A549 treated with CpdA at 1 μM for 4 hours (cell line): ENCODE measurements at places on chromosomes 7 and 10. TPM values are rescaled to one million over a fixed set of nuclear protein-coding genes. Genes with fewer than 3 reads are reported as not detected.

Gene TMEM225B
- total RNA-seq = 0.75 to 1.4 TPM (median 1.1 TPM) in 5 replicates

Gene AGAP9
- 7.7 to 11.5 TPM (median 9.2 TPM) in 5 replicates for total RNA-seq

Gene NCF1
- total RNA-seq = 0.08 to 0.12 TPM (median 0.10 TPM) in 4 of 5 replicates, not detected in the other

Gene TMEM229A
- not detected in 5 replicates for total RNA-seq

Gene STYXL1
- 38.4 to 42.4 TPM (median 39.6 TPM) in 5 replicates for total RNA-seq

Gene ECHDC3
- total RNA-seq = 7.3 to 10.9 TPM (median 8.5 TPM) in 5 replicates

Gene EPHB4
- total RNA-seq = 37.3 to 43.6 TPM (median 42.9 TPM) in 5 replicates

Gene KLF14
- 0.03 to 0.06 TPM (median 0.05 TPM) in 3 of 5 replicates, not detected in the others for total RNA-seq

Gene TMEM213
- not detected in 5 replicates for total RNA-seq

Gene CYP3A7
- total RNA-seq = not detected in 5 replicates

Gene NYAP1
- 0.77 to 1.3 TPM (median 1.2 TPM) in 5 replicates for total RNA-seq

Gene NUTM2B
- 0.14 to 0.38 TPM (median 0.23 TPM) in 5 replicates for total RNA-seq

Gene RSPH10B
- total RNA-seq = 0.08 to 0.33 TPM (median 0.19 TPM) in 4 of 5 replicates, not detected in the other

Gene ANXA8
- 24.8 to 35.3 TPM (median 28.1 TPM) in 5 replicates for total RNA-seq

Gene PRKG1
- total RNA-seq = not detected in 5 replicates

Gene STAMBPL1
- total RNA-seq = 33.9 to 37.1 TPM (median 35.1 TPM) in 5 replicates

Gene WDR91
- total RNA-seq = 4.6 to 7.7 TPM (median 6.1 TPM) in 5 replicates

Gene EGR2
- total RNA-seq = 0.28 to 0.60 TPM (median 0.35 TPM) in 5 replicates

Gene NPTX2
- 0.01 to 0.09 TPM (median 0.08 TPM) in 4 of 5 replicates, not detected in the other for total RNA-seq

Gene ATG9B
- total RNA-seq = 0.64 to 0.97 TPM (median 0.86 TPM) in 5 replicates

Gene CC2D2B
- 0.15 TPM in 1 of 5 replicates, not detected in the others for total RNA-seq

Gene CFAP70
- total RNA-seq = 0.14 to 0.28 TPM (median 0.21 TPM) in 5 replicates

Gene KAT6B
- total RNA-seq = 4.9 to 7.3 TPM (median 6.0 TPM) in 5 replicates

Gene TMEM273
- total RNA-seq = not detected in 5 replicates

Gene BMPR1A
- 19.1 to 27.1 TPM (median 24.6 TPM) in 5 replicates for total RNA-seq

Gene NAT16
- total RNA-seq = 0.13 to 0.25 TPM (median 0.17 TPM) in 4 of 5 replicates, not detected in the other

Gene GBX1
- not detected in 5 replicates for total RNA-seq

Gene SPDYE6
- not detected in 5 replicates for total RNA-seq

Gene SFRP5
- total RNA-seq = 1.2 to 3.0 TPM (median 2.4 TPM) in 5 replicates

Gene TRIM50
- not detected in 5 replicates for total RNA-seq

Gene WASL
- 20.8 to 25.6 TPM (median 21.9 TPM) in 5 replicates for total RNA-seq
